Neural crest cell (in vitro differentiated cells): ENCODE measurements at places on chromosomes 1 and 21. TPM values are rescaled to one million over a fixed set of nuclear protein-coding genes. Genes with fewer than 3 reads are reported as not detected.

- no peak for DNase-seq
- no peaks in the 10 kb centered on the region for H3K4me1 ChIP-seq
- H3K4me3 ChIP-seq: no peak overlapping the region
- H3K36me3 ChIP-seq: no peaks in the 10 kb centered on the region
Measured at GRCh38 chr21:24939291-24939690, 668.0 kb downstream of the MRPL39 start.

NUP210L gene
- total RNA-seq: 0.05 TPM in 1 of 2 replicates, not detected in the other

GRCh38 chr1:107689159-107689558 is 275.8 kb downstream of the VAV3 start:
- no peak for DNase-seq
- no peaks in the 10 kb centered on the region for H3K27me3 ChIP-seq
- H3K4me1 ChIP-seq: peaks cover 15% of the 10 kb centered on the region
- no peak overlapping the region for H3K27ac ChIP-seq
- H3K4me3 ChIP-seq: no peak overlapping the region

PTPN7 gene
- total RNA-seq: not detected in 2 replicates

DNA sequence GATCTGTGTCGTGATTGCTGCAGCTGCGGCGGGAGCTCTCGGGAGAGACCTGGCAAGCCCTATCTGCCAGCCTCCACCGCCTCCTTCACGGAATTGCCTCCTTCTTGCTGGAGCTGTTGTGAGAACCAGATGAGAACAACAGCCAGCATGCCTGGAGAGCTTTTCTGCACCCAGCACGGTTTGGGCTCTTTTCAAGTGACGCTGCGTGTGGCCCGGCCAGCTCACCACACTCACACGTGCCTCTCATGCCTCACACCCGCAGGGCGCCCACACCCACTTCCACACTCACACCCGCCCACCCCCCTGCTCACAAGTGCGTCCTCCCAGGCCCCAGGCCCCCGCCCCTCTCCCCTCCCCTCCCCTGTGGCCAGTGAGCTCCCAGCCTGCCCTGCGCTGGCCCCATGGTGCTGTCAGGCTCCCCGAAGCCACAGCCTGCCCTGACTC is 135.7 kb upstream of the RUNX3 start:
- H3K4me1 ChIP-seq: peaks cover 17% of the 10 kb centered on the region
- H3K27me3 ChIP-seq: peaks cover 4% of the 10 kb centered on the region
- peak overlapping the region; percentile 35 for H3K27ac ChIP-seq
- no peaks in the 10 kb centered on the region for H3K36me3 ChIP-seq
- no peak for DNase-seq

DNA sequence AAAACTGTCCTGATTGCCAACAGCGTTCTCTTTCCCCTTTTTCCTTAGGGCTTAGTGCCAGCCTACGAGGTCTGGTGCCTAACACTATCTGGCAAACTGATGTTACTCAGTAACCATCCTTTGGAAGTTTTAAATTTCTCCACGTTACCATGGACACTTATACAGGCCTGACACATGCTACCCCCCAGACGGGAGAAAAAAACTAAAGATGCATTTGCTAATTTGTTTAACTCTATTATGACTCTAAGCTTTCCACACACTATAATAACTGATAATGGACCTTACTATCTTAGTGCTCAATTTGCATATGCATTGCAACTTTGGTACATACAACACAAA is 36.8 kb downstream of the CLCA1 start:
- no peak overlapping the region for H3K27ac ChIP-seq
- H3K4me3 ChIP-seq: no peak overlapping the region
- H3K4me1 ChIP-seq: peaks cover 16% of the 10 kb centered on the region
- peaks cover 35% of the 10 kb centered on the region for H3K27me3 ChIP-seq
- DNase-seq: no peak
- H3K36me3 ChIP-seq: no peaks in the 10 kb centered on the region

- no peak overlapping the region for H3K27ac ChIP-seq
- DNase-seq: peak; percentile 53
- H3K4me3 ChIP-seq: peak overlapping the region; percentile 78
- H3K27me3 ChIP-seq: peaks cover 69% of the 10 kb centered on the region
- peaks cover 18% of the 10 kb centered on the region for H3K4me1 ChIP-seq
Measured at GRCh38 chr1:205458777-205459566, 3.1 kb upstream of the BLACAT1 start.

DNA sequence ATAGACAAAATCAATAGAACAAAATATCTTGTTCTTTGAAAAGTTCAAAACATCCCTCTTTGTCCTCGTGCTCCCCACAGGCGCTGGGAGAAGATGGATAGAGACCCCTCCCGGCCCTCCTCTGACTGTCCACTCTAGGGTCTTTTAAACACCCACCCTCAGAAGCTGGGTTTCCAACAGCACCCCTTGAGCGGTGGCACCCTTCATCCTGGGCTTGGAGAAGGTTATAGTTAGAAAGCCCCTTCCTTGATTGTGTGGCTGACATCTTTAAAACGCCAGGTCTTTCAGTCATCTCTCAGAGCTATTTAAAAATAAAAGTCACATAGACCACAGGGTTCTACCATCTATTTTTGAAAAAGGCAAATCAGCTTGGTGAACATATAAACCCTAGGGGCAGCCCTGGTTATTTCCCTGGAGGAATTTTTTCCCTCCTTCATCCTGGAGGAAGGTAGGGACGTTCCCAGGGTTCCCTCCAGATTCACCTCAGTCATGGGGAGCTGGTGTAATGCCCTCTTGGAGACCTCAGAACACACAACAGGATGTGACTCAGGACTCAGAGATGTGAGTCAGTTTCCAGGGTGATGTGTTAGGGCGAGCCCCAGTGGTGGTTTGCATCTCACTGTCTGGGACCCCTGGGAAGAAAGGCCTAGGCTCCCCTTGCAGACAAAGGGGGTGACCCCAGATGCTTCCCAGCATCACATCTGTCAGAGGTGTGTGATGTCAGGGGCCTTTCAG is 138.5 kb downstream of the CLIC6 start:
- peaks cover 11% of the 10 kb centered on the region for H3K36me3 ChIP-seq
- H3K4me1 ChIP-seq: peaks cover 23% of the 10 kb centered on the region
- DNase-seq: no peak
- H3K27ac ChIP-seq: no peak overlapping the region
- no peak overlapping the region for H3K4me3 ChIP-seq

GRCh38 chr1:116147114-116147510 is 35.9 kb downstream of the MAB21L3 start:
- no peaks in the 10 kb centered on the region for H3K27me3 ChIP-seq
- no peak for DNase-seq
- H3K27ac ChIP-seq: no peak overlapping the region
- peaks cover 40% of the 10 kb centered on the region for H3K4me1 ChIP-seq
- no peak overlapping the region for H3K4me3 ChIP-seq

DNA sequence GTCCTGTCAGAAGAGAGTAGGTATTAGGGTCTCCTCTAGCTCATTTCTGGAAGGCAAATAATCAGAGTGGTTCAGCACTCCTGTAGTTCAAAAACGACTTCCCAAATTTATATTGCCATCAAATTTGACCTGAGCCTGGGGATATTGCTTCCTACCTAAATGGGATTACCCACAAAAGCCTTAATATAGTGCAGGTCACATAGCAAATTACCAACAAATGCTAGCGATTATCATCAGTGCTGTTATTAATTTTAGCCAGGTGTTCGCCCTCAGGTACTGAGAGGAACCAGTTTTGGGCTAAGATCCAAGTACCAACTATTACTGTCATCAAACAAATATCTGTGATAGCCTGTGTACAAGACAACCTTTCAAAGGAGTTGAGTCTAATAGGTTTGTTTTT is 661.8 kb upstream of the PTBP2 start:
- no peaks in the 10 kb centered on the region for H3K27me3 ChIP-seq
- H3K4me3 ChIP-seq: no peak overlapping the region
- H3K27ac ChIP-seq: no peak overlapping the region
- peaks cover 7% of the 10 kb centered on the region for H3K36me3 ChIP-seq
- no peak for DNase-seq
- H3K4me1 ChIP-seq: no peaks in the 10 kb centered on the region

DNA sequence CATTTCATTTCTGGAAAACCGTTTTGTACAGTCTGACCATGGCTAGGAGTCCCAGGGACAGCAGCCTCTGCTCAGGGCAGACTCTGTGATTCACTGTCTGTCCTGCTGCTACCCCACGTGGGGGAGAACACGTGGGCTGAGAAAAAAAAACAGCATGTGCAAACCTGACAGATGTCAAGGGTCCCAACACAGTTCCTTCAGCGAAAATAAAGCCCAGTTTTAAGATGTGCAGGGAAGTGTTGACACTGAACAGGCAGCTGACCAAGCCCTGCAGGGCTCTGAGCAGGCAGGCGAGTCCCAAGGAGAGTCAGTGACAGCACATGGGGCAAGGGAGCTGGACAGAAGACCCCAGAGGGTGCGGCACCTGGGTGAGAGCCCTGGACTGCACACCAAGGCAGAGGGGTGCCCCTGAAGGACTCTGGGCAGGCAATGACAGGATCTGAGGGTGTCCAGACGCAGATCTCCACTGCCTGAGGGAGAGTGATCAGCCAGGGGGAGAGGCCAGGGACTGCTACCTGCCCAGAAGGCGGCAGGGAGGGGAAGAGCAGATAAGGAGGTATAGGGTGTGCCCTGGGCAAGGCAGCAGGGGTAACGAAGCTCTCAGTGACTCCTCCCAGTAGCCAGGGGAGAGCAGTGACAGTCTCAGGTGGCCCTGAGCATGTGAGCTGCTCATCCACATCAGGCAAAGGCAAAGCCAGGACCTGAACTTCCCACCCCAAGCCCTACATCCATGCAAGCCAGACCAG is 5.1 kb upstream of the SPATC1L start:
- peak overlapping the region; percentile 12 for H3K27ac ChIP-seq
- H3K4me3 ChIP-seq: peak overlapping the region; percentile 47
- no peak for DNase-seq
- no peaks in the 10 kb centered on the region for H3K27me3 ChIP-seq
- peaks cover 26% of the 10 kb centered on the region for H3K36me3 ChIP-seq

DNA sequence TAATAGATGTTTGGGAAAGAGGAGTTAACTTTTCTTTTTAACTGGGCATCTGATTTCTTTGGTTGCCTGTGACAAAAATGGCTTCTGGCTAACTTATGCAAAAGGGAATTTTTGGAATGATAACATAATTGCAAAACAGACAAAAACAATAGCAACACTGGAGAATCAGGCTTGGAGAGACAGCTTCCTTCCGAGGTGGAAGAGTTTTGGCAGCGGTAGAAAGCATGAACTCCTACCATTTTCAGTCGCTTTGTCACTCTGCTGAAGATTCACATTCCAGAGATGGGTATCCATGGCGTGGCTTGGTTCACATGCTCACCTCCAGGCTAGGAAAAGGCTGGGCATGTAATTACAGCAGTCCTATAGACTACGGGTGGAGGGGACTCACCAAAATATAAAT is 17.2 kb upstream of the FGGY start:
- no peaks in the 10 kb centered on the region for H3K36me3 ChIP-seq
- H3K4me3 ChIP-seq: no peak overlapping the region
- no peak overlapping the region for H3K27ac ChIP-seq

DNA sequence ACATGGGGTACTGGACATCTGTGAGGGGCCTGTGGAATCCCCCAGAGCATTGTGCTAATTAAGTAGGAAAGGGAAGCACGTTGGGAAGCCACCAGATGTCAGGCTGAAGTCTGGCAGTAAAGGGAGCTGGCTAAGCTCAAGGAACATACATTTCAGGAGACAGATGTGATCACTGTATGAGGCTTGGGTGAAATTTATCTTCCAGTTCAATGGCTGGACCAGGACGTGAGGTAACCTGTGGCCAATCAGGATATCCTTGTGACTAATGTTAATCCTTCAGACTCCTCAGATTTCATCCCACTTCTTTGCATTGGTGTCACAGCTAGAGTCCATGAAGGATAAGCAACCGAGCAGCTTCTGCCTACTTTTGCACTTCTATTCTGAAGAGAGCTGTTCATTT is 110.2 kb upstream of the APP start:
- no peak overlapping the region for H3K27ac ChIP-seq
- no peaks in the 10 kb centered on the region for H3K27me3 ChIP-seq
- peaks cover 12% of the 10 kb centered on the region for H3K4me1 ChIP-seq
- no peak overlapping the region for H3K4me3 ChIP-seq
- DNase-seq: no peak

DNA sequence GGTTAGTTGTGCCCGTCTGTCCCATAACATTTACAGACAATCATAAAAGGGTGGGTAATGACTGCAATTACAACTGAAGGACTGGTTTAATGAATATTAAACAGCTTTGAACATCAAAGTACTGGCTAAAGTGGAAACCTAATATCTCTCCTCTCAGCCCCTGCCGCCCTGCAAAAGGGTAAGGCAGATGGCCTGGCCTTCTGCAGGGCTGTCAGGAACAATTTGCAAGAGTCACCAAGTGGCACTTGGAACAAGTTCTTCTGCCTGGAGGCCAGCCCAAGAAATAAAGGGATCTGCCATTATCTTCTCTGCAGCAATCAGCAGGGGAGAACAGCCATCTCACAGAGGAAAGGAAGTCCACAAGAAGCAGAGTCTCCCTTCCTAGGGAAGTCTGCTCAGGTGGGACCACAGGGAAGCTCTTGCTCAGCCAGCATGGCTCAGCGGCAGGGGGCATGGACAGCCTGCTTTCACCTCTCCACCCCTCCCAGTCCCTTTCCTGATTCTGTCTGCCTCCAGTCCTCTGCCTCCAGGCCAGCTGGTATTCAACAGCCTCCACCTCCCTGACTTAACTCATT is 96.1 kb downstream of the TRABD2B start:
- H3K4me1 ChIP-seq: peaks cover 4% of the 10 kb centered on the region
- no peak overlapping the region for H3K27ac ChIP-seq
- peaks cover 10% of the 10 kb centered on the region for H3K27me3 ChIP-seq
- no peak overlapping the region for H3K4me3 ChIP-seq
- no peaks in the 10 kb centered on the region for H3K36me3 ChIP-seq
- DNase-seq: no peak

- H3K27ac ChIP-seq: no peak overlapping the region
- peaks cover 6% of the 10 kb centered on the region for H3K36me3 ChIP-seq
- H3K27me3 ChIP-seq: no peaks in the 10 kb centered on the region
Measured at GRCh38 chr1:27807385-27807784, 23.2 kb upstream of the PPP1R8 start.

DNA sequence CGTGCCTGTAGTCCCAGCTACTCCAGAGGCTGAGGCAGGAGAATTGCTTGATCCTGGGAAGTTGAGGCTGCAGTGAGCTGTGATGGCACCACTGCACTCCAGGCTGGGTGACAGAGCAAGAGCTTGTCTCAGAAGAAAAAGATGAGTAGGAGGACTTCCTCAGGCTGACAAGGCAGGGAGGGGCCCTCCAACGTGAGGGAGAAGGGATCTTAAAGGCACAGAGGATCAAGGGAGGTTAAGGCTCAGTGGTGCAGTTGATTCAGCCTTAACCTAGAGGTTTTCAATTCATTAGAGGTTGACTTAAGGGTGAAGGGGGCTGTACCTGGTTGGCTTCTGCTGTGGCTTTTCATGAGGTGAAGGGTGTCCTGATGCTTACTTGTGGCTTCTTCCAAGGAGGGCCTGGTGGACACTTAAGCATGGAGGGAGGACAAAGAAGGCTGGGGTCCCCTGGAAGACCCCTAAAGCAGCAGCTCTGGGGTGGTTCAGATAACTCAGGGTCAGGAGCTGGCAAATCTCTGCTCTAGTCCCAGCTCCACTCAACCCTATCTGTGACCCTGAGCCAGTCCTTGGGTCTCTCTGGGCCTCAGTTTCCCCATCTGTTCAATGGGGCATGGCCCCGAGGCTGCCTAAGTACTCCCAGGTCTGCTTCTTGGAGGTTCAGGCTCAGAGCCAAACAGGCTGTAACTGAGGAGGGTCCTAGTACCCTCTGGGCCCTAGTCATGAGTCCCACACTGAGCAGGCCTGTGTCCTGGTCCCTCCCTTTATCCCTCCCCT is 6.3 kb downstream of the EXTL1 start:
- H3K27me3 ChIP-seq: no peaks in the 10 kb centered on the region
- no peaks in the 10 kb centered on the region for H3K36me3 ChIP-seq
- H3K27ac ChIP-seq: peak overlapping the region; percentile 96
- peak overlapping the region; percentile 50 for H3K4me3 ChIP-seq
- DNase-seq: no peak
- peaks cover 76% of the 10 kb centered on the region for H3K4me1 ChIP-seq

PRR9 gene
- total RNA-seq: not detected in 2 replicates

GRCh38 chr21:45282283-45283034 is 5.2 kb downstream of the POFUT2 start:
- no peaks in the 10 kb centered on the region for H3K27me3 ChIP-seq
- H3K4me1 ChIP-seq: peaks cover 12% of the 10 kb centered on the region
- no peak for DNase-seq
